OCI-M1 (cell line): ENCODE measurements at places on chromosomes 4 and X.

DNA sequence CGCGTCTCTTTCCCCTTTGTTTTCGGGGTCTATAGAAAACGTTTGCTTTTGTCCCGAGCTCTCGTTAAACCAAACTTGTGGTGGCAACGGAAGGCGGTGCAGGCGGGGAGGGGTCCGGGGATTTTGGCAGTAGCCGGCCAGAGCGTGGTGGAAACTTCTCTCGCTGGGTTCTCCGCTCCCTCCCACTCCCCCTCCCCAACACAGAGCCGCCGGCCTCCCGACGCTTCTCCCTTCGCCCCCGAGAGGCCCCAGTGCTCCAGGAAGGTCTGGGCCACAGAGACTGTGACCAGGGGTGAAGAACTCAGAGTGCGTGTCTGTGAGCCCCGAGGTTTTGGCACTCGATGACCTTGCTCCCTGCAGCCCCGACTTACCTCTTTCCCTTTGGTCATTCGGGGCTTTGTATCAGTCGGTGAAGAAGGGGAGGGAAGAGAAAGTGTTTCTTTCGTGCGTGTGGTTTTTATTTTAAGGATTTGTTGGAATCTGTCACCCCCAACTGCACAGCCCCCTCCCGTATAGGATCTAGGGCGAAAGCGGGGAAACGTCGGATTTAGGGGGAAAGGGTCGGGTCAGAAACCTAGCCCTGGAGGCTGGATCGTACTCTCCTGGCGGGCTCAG lies 9.0 kb upstream of the BCOR start:
- no peak for DNase-seq

DNA sequence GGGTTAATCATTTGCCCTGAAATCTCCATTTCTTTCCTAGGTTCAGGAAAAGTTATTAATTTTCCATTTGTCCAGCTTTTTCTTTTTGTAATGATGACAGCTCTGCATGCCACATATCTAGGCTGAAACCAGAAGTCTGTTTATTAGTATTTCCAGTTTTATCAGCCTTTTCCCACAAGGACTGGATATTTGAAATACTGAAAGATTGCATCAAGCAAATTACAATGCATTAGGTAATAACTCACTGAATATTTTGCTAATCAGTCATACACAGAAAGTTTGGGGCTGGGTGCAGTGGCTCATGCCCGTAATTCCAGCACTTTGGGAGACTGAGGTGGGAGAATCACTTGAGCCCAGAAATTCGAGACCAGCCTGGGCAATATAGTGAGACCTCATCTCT lies 21.5 kb downstream of the SLC9A7 start:
- no peak for DNase-seq

GRCh38 chr4:139532947-139533346 lies 23.1 kb downstream of the SETD7 start:
- DNase-seq, result no peak

GRCh38 chr4:37991623-37992410 lies 31.6 kb downstream of the PTTG2 start:
- no peak for DNase-seq

DNA sequence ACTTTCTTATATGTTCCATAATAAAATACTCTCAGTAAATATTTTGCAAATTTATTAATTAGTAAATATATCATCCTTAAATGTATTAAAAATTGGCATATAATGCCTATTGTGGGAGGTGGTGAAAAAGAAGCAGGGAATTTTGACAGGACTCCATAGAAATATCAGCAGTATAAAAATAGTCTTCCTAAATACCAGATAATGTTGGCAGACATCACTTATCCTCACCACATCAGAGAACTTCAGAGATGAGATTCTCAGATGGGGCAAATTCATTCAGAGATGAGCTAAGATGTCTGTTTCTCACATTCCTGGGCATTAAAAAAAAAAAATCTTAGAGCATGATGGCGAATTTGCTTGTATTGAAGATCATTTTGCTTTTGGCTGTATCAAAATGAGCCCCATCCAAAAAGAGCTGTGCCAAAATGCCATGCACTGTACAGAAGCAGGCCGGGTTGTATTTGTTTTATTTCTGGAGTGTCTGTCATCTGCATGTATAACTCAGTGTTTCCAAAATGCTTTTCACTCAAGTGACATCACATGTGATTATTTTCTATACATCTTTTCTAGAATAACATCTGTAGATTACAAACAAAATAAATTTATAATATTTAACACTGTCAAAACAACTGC lies 41.7 kb downstream of the ATP8A1 start:
- DNase-seq, result no peak

- no peak for DNase-seq
Observed at GRCh38 chr4:182978152-182978827, 61.1 kb upstream of the DCTD start.
